Urinary bladder (tissue), 4 donors: ENCODE measurements at places on chromosomes 16 and 17. TPM values are rescaled to one million over a fixed set of nuclear protein-coding genes. Genes with fewer than 3 reads are reported as not detected.

DNA sequence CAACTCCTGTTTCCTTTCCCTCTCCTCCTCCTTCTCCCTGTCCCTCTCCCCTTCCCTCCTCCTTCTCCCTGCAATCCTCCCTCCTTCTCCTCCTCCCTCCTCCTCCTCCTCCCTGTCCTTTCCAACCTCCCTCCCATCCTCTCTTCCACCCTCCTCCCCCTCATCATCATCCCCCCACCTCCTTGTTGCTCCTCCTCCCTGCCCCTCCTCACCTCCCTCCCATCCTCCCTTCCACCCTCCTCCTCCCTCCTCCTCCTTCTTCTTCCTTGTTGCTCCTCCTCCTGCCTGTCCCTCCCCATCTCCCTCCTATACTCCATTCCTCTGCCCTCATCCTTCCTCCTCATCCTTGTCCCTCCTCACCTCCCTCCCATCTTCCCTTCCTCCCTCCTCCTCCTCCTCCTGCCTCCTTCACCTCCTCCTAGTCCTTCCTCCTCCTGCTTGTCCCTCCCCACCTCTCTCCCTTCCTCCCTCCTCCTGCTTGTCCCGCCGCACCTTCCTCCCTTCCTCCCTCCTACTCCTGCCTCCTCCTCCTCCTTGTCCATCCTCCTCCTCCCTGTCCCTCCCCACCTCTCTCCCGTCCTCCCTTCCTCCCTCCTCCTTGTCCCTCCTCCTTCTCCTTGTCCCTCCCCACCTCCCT is 222.5 kb downstream of the IRF8 start:
- DNase-seq, result no peak

- no peak for DNase-seq
These were observed 2382.2 kb downstream of the TP53TG3F start for GRCh38 chr16:35841632-35842031.

DNA sequence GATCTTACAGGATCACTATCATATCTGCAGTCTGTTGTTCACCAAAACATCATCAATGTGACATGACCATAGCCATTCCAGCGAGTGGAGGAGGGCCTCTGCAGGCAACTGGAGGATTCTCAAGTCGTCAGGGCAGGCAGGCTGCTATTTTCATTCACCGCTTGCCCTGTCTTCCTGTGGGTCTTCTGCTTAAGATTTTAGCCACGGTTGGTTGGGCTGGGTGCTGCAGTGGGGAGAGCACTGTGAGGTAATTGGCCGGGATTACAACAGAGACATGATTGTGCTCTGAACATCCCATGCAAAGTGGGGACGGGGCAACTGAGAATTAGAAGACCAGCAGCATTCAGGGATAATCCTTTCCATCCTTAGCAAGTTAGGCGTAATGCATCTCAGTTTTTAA is 245.9 kb downstream of the CPPED1 start:
- DNase-seq, result no peak

GRCh38 chr17:82888583-82889495 is 49.0 kb upstream of the ZNF750 start:
- DNase-seq, result no peak

DNA sequence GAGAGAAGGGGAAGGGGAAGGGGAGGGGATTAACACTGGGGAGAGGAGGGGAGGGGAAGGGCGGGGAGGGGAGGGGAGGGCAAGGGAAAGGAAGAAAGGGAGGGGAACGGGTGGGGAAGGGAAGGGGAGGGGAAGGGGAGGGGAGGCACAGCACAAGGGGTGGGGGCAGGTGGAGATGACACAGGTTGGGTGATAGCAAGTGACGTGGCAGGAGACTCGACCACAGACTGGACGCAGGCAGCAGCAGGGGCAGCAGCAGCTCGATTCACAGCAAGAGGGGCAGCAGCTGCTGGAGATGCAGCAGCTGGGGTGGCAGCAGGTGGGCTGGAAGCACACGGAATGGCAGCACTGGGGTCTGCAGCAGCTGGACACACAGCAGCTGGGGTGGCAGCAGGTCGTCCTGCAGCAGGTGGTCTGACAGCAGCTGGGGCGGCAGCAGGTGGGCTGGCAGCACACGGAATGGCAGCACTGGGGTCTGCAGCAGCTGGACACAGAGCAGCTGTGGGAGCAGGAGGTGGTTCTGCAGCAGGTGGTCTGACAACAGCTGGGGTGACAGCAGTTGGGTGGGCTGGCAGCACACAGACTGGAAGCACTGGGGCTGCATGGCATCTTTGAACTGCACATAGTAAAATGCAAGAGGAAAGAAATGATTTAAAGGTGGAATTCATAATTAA is at the start of gene KRTAP4-16:
Gene KRTAP4-16 (minus strand): TSS at position 624 of the 674 bp plus-strand sequence. CDS start 0 bp downstream, at position 624.
- no peak for DNase-seq

DNA sequence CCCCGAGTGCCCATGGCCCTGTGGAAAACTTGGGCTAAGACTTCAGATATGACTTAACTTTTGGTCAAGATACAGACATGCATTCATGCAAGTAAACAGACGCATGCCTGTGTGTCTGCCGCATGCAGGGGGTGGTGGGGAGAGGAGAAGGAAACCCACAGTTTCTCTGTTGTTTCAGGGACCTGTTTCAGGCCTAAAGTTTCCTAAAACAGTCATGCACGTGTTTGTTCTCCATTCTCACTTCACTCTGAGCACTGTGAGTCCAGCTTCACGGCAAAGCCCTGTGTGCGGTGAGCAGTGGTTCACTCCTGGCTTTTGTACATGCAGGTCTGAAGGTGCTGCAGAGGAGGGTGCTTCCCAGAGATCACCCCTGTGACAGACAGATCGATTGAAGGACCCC is 158.7 kb downstream of the FOXL1 start:
- DNase-seq, result no peak

DNA sequence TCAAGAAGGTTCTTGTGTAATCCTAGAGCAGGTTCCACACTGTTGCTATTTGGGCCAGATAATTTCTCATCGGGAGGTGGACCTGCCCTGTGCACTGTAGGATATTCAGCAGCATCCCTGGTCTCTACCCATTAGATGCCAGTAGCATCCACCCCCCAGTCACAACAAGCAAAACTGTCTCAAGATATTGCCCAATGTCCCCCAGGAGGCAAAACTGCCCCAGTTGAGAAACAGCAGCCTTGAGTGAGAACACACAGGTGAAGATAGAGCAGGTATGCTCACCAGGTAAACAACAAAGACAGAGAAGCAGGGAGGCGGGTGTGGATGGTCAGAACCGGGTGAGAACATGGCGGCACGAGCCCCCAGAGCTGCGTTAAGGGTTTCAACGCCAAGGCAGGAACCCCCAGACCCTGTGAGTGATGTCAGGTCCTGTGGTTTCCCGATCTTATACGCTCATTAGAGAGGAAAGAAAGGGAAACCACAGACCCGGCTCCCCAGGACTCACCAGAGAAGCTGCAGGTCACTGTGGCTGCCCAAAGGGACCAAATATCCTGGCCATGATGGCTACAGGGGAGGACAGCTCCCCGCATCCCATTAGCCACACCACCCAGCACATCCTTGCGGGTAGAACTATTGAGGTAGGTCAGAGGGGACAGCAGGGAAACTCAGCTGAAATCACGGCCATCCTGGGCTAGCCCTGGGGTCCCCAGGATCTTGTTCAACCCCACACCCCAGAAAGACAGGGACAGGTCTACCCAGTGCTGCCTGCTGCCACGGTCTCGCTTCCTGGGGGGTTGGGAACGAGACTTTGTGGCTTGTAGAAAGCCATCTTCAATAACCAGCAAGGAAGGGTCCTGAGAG is 21.2 kb downstream of the CDC42EP4 start:
- DNase-seq, result no peak

DNA sequence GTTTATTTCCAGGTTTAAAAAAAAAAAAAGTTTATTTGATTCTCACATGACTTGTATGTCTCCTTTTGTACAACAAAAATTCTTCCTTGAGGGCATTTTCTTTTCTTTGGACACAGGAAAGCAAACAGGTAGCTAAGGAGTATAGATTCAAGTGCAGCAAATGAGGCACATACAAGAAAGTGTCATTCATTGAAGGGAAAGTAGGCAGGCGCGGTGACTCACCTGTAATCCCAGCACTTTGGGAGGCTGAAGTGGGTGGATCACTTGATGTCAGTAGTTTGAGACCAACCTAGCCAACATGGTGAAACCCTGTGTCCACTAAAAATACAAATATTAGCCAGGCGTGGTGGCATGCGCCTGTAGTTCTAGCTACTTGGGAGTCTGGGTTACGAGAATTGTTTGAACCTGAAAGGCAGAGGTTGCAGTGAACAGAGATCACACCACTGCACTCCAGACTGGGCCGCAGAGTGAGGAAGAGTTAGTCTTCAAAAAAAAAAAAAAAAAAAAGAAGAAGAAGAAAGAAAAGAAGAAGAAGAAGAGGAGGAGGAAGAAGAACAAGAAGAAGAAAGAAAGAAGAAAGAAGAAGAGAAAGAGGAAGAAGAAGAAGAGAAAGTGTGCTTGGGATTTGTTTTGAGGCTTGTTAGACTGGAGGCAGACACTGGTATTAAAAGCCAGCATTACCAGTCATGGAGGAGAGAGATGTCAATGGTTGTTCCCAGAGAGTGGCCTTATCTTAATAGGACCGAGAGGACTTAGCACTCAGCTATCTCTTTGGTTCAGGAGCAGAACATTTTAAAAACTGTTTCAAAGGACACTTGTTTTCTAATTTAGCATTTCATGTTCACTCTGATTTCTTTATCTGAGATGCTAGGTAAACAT is 19.7 kb downstream of the GINS3 start:
- DNase-seq, result no peak

- no peak for DNase-seq
These were observed 16.5 kb upstream of the SPPL2C start for GRCh38 chr17:45828171-45828570.

DNA sequence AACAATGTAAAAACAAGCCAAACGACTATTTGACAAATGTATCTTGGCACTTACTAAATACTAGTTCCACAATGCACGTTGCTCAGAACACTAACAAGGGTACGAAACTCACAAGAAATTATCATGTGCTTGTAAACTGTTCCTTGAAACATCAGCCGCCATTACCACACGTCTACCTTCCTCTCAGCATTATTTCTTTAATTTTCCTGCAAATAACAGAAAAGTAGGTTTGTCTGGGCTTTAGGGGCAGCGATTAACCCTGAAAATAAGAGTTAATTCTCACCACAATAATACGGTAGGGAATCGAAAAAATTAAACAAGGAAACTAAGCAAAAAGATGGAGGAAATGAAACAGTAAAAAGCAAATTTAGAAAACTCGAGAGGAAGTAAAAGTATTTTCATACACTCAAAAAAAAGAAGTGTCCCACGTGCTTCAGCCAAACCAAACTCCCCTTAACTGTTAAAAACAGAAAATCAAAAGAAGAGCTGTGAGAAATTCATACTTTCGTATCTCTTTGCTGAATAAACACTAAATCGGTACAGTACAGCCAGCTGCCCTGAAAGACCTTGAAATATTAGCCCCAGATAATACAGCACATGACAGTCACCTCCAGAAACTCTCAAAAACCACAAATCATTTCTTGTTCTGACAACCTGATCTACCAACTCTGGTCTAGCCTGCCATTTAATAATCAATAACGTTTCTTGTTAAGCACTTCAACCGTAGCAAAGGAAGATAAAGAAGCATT is 1.2 kb downstream of the ARHGAP17 start:
- DNase-seq, result no peak

DNA sequence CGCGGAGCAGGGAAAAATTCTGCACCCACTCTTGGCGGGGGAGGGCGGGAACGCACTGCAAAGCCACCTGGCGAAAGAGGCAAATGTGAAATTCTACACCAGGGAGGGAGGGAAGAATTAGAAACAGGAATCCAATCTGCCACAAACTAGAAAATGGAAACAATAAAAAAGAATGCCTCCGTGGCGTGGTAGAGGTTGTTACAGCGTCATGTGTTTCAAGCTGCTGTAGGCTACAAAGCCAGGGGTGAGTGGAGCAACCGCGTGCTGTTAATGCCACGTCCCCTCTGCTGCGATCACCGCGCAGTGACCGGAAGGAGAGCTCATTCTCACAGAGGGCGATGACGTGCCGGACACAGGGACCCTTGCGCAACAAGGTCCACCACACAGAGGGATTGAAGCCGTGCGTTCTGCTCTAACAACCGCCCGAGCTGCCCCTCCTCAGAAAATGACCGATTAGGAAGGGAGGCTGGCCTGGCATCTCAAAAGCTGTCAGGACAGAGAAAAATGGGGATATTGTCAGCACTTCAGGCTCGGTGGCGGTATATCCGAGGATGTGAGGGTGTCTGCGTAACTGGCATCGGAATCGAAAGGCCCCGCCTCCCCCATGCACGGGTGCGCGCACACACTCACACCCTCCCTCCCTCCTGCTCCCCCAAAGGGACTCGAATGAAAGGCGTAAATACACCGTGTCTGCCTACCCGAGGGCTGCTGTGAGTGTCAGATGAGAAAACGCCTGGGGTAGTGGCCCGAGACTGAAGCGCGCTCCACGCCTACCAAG is 70.8 kb upstream of the TNRC6C start:
- DNase-seq, result no peak

DNA sequence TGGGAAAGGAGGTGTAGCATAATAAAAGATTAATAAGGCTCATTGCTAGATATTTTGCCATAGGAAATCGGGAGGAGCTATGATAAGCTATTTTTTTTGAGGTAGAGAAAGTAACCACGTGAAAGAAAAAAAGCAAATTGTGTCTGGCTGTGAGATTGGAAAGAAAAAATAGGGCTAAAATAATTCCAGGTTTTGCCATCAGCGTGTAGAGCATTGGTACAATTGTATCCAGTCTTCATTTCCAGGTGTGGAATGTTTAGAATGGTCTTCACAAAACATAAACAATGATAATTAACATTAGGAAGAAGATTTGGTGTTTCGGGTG is 1.1 kb downstream of the TANC2 start:
- no peak for DNase-seq

Gene ARHGAP27
- polyA plus RNA-seq, result 21.8 TPM

- DNase-seq, result no peak
These were observed 1.0 kb downstream of the ST3GAL2 start for GRCh38 chr16:70437582-70438557.

GRCh38 chr17:49433000-49433694 is 18.5 kb upstream of the PHB1 start:
- no peak for DNase-seq

DNA sequence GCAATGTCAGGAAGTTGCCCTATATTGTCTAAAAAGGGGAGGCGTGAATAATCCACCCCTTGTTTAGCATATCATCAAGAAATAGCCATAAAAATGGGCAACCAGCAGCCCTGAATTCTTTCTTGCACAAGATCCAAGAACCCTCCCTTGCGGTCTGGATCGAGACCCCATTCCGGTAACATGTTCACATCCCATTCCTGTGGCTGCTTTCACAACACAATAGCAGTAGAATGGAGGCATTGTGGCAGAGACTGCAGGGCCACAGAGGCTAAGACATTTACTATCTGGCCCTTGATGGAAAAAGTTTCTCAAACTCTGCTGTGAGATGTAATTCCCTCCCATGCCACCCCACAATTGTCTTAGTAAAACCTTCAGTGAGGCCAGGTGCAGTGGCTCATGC is 73.2 kb downstream of the RMI2 start:
- no peak for DNase-seq

DNA sequence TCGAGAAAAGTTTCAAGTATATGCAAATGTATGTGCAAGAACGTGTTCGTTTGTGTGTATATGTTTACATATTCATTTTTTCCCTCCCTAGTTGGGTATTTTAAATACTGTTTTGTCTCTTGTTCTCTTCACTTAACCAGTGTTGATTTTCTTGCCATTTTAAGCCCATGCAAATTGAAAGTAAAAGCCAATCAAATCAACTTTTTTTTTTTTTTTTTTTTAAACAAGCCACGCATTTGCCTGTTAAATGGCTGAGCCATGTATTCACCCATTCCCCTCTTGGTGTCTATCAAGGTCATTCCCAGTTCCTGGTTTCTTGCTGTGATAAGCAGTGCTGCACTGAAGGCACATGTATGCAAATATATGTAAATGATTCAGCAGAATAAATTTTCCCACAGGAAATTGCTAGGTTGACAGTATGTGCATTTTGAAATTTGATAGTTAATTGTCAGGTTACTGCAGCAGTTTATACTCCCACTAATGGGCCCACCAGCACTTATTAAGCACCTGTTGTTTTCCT is 12.2 kb downstream of the ABCC1 start:
- no peak for DNase-seq
